ENCODE measurements at places on chromosomes 7 and 10.

DNA sequence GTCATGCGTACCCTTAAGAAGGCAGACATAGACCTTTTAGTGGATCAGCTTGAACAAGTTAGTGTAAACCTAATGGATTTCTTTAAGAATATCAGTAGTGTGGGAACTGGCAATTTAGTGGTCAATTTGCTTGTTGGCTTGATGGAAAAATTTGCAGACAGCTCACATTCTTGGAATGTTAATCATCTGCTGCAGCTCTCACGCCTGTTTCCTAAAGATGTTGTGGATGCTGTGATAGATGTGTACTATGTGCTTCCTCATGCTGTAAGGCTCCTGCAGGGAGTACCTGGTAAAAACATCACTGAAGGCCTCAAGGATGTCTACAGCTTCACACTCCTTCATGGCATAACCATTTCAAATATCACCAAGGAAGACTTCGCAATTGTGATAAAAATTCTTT is 103.4 kb downstream of the ABCA13 start:
- no peak for DNase-seq

DNA sequence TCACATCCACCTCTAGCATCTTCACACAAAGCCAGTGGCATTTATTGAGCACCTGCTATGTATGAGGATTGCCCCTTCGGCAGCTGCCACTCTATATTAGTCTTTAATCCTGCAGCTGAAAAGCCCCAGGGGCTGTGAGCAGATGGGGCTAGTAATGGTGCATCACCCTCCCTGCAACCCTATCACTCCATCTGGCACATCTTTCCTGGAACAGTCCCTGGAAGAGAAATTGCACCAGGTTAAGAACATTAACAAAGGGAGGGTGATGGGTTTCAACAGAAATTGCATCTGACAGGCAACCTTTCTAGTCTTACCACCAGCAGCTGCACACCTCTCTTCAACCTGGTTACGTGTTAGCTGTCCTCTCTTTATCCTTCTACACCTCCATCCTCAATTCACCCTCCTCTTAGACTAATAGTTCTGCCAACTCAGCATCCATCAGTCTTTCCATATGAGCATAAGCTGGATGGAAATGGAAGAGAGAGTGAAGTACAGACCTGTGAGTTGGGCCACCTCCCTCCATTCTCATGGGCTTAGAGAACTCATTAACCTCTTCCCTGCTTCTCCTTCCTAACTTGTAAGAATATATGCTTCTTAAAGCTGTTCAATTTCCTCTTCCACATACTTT is 168.6 kb upstream of the NEBL start:
- peak; percentile 82 for DNase-seq

DNA sequence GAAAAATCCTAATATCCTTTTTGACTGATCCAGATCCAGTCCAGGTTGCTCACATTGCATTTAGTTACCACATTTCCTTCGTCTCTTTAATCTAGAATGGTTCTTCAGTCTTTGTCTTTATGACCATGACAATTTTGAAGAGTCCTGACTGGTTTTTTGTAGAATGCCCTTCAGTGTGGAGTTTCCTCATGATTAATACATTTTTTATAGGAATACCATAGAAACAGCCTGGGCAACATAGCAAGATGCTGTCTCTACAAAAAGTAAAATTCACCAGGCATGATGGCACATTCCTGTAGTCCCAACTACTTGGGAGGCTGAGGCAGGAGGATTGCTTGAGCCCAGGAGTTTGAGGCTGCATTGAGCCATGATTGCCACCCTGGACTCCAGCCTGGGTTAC is 285.0 kb upstream of the KAT6B start:
- DNase-seq = no peak

GRCh38 chr10:49153971-49154370 is 20.1 kb upstream of the FAM170B start:
- DNase-seq = no peak

- DNase-seq = no peak
Measured at GRCh38 chr7:133355325-133355708, 102.4 kb downstream of the EXOC4 start.

GRCh38 chr7:30175180-30175579 is 40.4 kb downstream of the MTURN start:
- DNase-seq = no peak

DNA sequence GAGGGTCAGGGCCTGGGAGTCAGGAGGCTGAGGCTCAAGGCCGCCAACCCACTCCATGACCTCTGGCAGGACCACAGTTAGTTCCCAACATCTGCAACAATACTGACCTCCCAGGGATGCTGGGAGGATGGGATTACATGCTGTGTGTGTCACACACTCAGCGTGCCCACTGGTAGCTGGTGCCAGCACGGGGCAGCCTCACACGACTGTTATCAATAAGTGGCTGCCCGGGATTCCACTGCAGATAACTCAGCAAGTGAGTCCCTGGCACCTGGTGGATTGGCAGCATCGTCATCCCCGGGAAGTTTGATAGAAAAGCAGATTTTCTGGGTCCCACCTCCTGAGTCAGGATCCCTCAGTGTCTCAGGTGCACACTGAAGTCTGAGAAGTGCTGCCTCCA is 110.3 kb downstream of the SLIT1 start:
- no peak for DNase-seq

DNA sequence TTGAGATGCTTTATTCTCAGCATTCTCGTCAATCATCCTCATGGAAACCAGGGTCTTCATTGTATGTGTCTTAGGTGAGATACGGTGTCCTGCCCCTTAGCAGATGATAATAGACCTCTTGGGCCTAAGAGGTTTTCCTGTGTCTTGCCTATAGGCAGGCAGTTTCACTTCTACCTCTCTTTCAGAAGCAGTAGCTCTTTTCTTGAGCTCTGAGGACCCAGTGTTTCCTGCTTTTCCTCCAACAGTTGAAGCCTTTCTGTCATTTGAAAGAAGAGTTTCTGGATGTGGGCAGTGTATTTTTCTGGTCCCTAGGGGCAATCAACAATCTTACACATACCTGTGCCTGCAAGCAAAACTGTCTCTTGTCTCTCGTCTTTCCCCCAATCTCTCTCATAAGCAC is 1550.3 kb upstream of the LRRTM3 start:
- no peak for DNase-seq

- no peak for DNase-seq
Measured at GRCh38 chr7:79770063-79770462, 316.6 kb upstream of the MAGI2 start.

DNA sequence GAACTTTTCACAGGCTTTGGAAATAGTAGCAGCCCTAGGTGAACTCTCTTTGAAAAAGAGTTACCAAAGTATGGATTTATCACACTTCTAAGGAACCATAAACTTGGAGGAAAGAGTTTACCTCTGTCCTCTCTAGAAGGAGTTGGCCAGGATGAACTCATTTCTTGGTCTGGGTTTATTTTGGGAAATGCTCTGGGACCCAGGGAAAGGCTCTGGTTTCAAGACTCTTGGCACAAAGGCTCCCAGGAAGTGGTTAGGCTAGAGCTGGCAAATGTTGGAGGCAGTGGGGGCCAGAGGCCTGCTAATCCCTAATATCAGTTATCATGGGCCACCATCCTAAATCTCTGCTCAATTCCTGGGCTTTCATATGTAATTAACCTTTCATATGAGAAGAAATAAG is 36.3 kb upstream of the CDK6 start:
- DNase-seq = no peak

- DNase-seq = peak; percentile 61
Measured at GRCh38 chr7:99997545-99998137, 17.8 kb upstream of the ZKSCAN1 start.

GRCh38 chr10:95279042-95279820 is 11.6 kb downstream of the PDLIM1 start:
- DNase-seq = no peak

- DNase-seq = no peak
Measured at GRCh38 chr10:11538834-11539190, 72.6 kb downstream of the USP6NL start.

DNA sequence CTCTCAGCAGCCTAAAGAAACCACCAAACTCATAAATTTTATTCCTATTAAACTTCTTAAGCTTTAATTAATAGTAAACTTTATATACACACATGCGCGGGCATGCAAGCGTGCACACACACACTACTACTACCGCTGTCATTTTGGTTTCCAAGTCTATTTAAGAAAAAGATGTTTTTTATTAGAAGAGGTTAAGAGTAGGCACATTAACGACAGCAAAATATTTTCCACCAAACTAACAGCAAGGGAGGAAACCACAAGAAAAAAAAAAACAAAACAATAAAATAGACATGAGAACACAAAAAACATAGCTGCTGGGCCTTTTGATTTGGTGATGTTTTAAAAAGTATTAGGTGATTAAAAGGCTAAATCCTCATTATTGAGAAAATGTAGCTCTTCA is 28.6 kb downstream of the RTKN2 start:
- no peak for DNase-seq

- DNase-seq = no peak
Measured at GRCh38 chr7:1856888-1857441, 186.9 kb downstream of the ELFN1 start.

DNA sequence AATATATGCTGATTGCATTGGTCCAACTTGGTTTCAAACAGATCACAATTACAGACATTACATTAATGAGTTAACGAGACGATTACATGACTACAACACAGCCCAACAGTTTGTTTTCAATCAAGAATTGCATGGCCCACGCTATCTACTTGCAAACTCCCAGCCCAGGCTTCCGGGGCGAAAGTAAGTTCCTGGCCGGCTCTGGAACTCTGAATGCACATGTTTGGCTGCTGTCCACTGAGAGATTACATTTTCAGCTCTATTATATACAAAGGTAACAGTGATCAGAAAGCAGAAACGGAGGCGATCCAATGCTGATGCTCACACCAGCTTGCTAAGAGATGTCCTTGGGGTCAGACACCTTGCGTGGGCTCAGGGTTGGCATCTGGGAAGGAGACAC is 206.3 kb downstream of the FANK1 start:
- no peak for DNase-seq

DNA sequence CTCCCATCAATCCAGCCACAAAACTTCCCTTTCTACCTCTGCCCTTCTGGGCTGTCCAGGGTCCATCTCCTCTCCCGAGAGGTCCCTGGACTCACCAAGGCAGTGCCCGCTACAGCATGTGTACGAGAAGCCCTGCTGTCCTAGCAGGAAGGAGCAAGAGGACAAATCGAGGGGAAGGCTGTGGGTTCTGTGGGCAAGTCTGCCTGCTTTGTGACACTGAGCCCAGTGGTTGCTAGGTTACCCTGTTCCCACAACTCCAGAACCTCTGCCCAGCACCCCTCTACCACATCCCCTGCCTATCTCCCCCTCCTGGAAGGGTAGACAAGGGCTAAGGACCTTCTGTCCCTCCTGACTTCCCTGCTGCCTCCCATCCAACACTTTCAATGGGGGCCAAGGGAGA is at the start of gene TBATA:
Gene TBATA, minus strand, starts transcription at position 188 of the 400 bp plus-strand sequence. CDS start 1,998 bp downstream, outside the sequence.
- DNase-seq = no peak

- no peak for DNase-seq
Measured at GRCh38 chr10:17673471-17674061, 29.6 kb downstream of the STAM start.

- no peak for DNase-seq
Measured at GRCh38 chr7:36570528-36571189, 153.6 kb downstream of the AOAH start.

GRCh38 chr7:37318541-37318940 is 130.1 kb downstream of the ELMO1 start:
- DNase-seq = no peak

- no peak for DNase-seq
Measured at GRCh38 chr10:23457632-23458417, 18.9 kb downstream of the OTUD1 start.

- DNase-seq = peak; percentile 32
Measured at GRCh38 chr7:102841290-102841689, 71.5 kb upstream of the LRRC17 start.

DNA sequence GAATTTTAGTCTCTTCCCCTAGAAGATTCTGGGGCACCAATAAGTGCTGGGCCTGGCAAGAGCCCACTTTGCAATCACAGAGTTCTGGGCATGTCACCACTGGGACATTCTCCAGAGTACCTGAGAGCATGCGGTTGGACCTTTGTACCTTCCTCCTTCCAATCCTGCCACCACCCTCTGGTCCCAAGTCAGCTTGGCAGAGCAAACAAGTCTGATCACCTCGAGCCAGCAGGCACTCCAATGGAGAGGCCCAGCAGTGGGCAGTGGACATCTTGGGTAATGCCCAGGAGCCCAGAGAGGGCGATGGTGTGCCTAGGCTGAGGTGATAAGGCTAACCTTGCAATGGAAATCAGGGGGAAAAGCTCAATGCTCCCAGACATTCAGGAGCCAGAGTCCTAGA is 43.4 kb downstream of the SH3PXD2A start:
- no peak for DNase-seq

GRCh38 chr7:92836489-92836999 is at the start of gene CDK6:
CDK6 (minus strand) TSS chr7:92836573; CDS start chr7:92833323, 3,250 bp downstream.
- peak; percentile 72 for DNase-seq

DNA sequence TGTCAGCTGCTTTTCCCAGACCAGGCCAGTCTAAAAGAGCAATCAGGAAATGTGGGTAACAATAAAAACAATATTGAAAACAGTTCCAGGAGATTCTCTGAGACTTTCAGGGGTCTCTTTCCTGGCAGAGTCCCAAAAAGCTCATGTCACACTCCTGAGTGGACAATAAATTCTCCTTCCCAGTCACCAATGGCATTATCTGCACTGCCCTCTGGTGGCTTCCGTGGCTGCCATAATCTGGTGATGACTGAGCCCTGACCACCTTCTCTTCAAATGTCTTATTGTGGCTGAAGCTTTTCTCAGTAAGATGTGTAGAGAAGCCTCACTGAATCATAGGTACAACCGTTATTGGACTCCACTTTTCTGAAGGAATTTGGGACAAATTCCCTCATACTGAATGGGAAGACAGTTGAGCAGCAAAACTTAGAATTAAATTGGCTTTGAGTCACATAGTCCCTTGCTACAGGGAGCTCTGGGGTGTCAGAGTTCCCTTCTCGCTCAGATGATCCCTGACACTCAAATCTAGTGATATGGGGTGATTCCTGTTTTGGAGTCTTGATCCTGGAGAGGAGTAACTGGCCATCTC is 24.4 kb upstream of the ASAH2 start:
- DNase-seq = no peak

DNA sequence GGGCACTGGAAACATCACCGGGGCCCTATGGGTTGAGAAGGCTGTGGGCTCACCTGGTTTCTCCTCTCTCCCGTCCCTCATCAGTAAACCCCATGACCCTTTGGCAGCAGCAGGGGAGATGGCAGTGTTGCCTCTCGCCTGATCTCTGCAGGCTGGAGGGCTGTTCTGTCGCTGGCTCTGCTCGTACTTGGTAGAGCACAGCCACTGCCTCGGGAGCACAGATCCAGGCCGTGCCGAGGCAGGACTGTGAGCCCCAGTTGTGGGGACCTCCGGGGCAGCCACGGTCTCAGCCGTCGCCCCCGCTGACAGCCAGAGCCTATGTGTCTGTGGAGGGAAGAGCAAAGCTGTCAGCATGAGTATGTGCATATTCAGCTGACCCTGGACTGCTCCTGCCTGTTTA is 94.9 kb downstream of the PTPRE start:
- no peak for DNase-seq

Measured in NCI-H524 (cell line).